ENCODE measurements at places on chromosomes 16 and 17.

GRCh38 chr17:35972535-35972934 is 8.8 kb downstream of the CCL16 start:
- H3K4me1 ChIP-seq = peaks cover 13% of the 10 kb centered on the region
- no peak overlapping the region for H3K4me3 ChIP-seq
- DNase-seq = no peak
- H3K27ac ChIP-seq = peak overlapping the region; percentile 60
- no peaks in the 10 kb centered on the region for H3K27me3 ChIP-seq

DNA sequence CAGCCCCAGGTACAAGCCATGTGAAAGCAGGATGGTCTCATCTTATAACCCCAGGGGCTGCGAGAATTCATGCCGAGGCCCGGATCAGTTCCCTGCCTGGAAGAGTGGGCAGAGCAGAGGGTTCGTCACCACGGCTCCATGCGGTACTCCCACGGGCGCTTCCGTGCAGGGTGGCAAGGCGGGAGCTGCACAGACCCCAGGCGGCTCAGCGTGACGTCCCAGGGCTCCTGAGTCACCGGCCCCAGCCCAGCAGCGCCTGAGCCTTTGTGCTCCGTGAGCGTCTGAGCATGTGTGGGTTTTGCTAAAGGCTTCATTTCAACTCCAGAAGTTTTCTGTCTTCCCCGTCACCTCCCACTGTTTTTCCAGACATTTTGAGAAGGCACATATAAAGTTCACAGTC is 71.2 kb upstream of the CHMP6 start:
- no peak for DNase-seq
- H3K4me1 ChIP-seq = peaks cover 5% of the 10 kb centered on the region
- no peak overlapping the region for H3K27ac ChIP-seq
- H3K36me3 ChIP-seq = peaks cover 8% of the 10 kb centered on the region

DNA sequence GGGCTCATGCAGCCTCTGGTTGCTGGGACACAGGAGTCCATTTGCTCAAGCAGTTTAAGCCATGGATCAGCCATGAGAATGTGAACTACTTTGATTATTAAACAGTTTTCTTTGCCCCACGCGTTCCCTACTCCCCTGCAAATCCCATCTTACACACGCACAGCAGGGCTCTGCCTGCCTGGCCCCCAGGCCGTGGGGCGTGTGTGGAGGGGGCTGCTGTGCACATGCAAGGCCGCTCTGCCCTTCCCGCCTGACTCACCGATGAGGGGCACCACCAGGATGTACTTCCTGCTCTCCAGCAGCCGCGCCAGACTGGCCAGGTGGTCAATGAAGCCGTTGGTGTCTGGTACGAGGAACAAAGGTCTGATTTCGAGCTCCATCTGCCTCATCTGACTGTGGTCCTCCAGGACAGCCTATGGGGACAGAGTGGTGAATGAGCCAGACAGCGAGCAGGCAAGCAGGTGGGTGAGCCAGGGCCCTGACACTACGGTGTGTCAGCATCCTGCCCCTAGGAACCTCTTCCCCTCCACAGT is 13.7 kb downstream of the HIC1 start:
- no peaks in the 10 kb centered on the region for H3K27me3 ChIP-seq
- H3K4me3 ChIP-seq = no peak overlapping the region
- H3K27ac ChIP-seq = no peak overlapping the region
- peaks cover 46% of the 10 kb centered on the region for H3K4me1 ChIP-seq
- no peak for DNase-seq

DNA sequence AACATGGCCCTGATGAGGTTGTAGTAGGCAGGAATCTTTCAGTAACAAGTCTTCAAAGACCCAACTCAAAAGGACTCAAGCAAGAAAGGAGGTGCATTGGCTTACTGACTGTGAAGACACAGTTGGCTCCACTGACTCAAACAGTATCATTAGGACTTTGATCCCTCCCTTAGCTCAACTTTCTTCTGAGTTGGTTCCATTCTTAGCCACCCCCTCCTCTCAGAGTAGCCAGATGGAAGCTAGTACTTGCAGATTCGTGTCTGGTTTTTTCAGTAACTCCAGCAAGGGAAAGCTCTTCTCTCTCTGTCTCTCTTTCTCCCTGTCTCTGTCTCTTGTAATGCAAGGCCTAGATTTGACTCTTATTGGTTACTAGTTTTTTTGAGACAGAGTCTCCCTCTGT is 5.0 kb upstream of the MAPK3 start:
- no peak for DNase-seq
- no peak overlapping the region for H3K27ac ChIP-seq
- peaks cover 8% of the 10 kb centered on the region for H3K4me1 ChIP-seq

DNA sequence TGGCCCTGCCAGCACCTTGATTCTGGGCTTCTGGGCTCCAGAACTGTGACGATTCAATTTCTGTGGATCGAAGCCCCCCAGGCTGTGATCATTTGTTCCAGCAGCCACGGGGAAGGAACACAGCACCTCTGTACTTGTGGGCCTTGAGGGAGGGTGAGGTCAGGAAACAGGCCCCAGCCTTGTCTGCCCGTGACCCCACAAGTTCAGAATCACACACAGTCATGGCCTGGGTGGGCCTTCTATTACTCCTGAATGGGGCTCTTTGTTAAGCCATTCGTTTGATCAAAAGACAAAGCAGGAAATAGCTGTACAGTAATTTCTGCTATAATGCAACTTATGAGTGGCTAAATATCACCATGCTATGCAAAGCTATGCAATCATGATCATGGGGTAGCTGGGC is 10.1 kb downstream of the ST6GALNAC2 start:
- no peaks in the 10 kb centered on the region for H3K36me3 ChIP-seq
- H3K4me3 ChIP-seq = no peak overlapping the region
- DNase-seq = no peak
- H3K27me3 ChIP-seq = no peaks in the 10 kb centered on the region
- H3K27ac ChIP-seq = no peak overlapping the region
- peaks cover 5% of the 10 kb centered on the region for H3K4me1 ChIP-seq

Measured in type B pancreatic cell (in vitro differentiated cells).